ENCODE measurements at places on chromosomes 7 and 10.
A peak's percentile ranks its signal among the peaks of the same experiment; 100 is the strongest.

DNA sequence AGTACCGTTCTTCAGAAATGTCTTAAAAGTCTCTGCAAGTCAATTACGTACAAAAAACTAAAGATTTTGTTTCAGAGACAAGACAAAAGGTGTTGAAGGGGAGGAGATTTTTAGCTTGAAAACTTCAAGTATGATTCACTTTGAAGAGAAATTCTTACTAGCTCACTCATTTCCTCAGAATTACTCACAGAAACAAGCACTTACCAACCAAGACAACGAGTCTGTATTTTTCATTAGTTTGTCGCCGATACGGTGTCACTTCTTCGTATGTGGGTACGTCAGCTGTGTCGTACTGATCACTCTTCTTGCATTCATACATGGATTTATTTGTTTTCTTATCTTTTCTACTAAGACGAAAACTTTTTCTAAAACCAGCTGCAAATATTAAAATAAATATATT is 90.6 kb upstream of the ODAD2 start:
- peak; percentile 18 for DNase-seq

GRCh38 chr7:74489997-74490945 is 36.6 kb downstream of the GTF2IRD1 start:
- no peak for DNase-seq

DNA sequence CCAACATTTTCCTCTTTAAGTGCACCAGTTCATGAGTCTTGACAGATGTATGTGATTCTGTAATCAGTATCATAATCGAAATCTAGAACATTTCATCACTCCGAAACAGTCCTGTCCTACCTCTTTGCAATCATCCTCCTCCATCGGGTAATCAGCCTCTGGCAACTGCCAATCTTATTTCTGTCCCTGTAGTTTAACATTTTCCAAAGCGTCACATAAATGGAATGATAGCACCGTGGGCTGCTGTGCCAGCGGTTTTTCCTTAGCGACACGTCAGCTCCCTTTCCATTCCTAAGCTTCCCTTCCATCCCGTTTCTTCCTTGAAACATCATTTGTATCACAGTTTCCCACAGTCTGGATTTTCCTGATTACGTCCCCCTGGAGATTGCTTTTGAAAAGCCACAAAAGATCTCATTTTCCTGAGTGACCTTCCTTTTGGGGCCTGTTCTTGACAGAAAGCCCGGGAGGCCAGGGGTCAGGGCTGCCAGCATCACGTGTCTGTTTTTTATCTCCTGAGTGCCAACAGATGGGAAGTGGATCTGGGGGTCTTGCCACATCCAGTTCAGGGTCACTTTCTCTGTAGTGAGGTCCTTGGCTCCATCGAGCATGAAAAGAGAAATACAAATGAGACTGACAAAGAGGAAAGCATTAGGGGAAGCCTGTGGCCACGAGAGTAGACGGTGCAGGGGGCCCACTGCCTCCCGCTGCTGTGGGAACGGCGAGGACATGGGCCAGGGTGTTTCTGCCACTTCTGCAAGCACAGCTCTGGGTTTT is 31.6 kb downstream of the TMEM120A start:
- no peak for DNase-seq

DNA sequence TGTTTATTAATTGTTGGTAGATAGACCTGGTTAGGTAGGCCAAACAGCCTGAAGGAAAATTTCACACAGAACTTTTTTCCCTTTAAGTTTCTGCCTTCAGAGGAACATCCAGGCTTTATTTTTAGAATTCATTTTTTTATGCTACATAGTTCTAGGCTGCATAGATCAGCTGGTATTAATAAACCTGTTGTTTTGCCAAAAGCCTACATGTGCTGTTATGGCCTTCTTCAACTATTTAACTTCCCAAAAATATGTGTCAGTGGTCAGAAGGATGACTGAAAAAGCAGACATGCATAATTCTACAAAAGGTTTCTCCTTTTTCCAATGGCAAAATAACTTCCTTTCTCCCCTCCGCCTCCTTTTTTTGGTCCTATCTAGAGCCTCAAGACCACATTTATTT is 303.0 kb upstream of the DKK1 start:
- no peak for DNase-seq

- no peak for DNase-seq
These were observed 77.5 kb upstream of the EEPD1 start for GRCh38 chr7:36075561-36075960.

GRCh38 chr7:92242972-92243371 is 2.7 kb downstream of the KRIT1 start:
- no peak for DNase-seq

All from activated CD4-positive, alpha-beta memory T cell treated with anti-CD3 and anti-CD28 coated beads for 36 hours (primary cell).